ENCODE measurements at places on chromosomes 2 and 18.

DNA sequence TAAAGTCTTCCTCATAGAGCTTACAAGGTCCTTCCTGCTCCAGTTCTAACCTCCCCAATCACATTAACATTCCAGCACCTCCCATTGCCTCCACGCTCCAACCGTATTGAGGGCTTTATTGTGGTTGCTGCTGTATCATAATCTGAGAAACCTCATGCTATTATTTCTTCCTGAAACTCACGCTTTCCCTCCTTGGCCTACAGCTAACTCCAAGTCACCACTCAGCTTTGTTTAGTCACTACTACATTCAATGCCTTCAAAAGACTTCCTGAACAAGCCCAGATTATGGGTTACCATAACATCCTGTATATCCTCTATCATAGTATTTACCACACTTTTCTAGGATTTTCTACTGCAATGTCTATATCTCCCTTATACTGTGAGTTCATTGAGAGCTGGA, 230.4 kb downstream of the IKZF2 start:
- DNase-seq: no peak

DNA sequence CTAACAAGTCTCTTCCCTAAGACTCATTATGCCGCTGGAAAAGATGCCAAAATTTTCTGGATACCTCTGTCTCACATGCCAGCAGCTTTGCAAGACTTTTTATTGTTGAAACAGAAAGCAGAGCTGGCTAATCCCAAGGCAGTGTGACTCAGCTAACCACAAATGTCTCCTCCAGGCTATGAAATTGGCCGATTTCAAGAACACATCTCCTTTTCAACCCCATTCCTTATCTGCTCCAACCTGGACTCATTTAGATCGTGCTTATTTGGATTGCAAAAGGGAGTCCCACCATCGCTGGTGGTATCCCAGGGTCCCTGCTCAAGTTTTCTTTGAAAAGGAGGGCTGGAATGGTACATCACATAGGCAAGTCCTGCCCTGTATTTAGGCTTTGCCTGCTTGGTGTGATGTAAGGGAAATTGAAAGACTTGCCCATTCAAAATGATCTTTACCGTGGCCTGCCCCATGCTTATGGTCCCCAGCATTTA, 26.3 kb downstream of the DHRS9 start:
- DNase-seq: peak; percentile 85

- DNase-seq: no peak
Observed at GRCh38 chr2:178531168-178531567, 50.9 kb downstream of the PLEKHA3 start.

- no peak for DNase-seq
Observed at GRCh38 chr2:14861181-14861580, 228.7 kb downstream of the LRATD1 start.

DNA sequence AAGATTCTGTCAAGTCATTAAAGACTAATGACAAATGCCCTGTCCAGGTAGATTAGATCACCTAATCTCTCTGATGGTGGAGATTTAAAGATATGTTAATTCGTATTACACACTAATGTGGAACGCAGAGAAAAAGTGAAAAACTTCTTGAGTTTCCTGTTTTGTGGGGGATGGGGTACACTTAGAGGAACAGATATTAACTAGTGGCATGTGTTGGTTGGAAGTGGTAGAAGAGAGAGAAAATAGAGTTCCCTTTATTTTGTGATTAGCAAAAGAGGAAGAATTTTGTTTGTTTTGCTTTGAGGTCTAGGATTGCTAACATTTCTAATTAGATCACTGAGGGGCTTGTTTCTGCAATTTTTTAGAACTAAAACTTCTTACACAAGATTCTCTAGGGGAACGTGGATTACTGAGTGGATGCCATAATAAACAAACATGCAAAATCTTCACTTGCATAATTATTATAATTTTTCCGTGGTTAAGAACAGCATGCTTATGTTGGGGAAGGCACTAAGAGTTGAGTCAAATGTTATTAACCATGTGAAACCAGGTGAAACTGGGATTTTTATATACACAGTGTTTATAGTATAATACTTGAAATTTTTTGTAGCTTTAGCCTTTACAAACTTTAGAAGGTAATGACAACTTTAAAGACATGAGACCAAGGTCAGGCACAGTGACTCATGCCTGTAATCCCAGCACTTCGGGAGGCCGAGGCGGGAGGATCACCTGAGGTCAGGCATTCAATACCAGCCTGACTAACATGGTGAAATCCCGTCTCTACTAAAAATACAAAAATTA, 97.4 kb upstream of the STK17B start:
- no peak for DNase-seq

DNA sequence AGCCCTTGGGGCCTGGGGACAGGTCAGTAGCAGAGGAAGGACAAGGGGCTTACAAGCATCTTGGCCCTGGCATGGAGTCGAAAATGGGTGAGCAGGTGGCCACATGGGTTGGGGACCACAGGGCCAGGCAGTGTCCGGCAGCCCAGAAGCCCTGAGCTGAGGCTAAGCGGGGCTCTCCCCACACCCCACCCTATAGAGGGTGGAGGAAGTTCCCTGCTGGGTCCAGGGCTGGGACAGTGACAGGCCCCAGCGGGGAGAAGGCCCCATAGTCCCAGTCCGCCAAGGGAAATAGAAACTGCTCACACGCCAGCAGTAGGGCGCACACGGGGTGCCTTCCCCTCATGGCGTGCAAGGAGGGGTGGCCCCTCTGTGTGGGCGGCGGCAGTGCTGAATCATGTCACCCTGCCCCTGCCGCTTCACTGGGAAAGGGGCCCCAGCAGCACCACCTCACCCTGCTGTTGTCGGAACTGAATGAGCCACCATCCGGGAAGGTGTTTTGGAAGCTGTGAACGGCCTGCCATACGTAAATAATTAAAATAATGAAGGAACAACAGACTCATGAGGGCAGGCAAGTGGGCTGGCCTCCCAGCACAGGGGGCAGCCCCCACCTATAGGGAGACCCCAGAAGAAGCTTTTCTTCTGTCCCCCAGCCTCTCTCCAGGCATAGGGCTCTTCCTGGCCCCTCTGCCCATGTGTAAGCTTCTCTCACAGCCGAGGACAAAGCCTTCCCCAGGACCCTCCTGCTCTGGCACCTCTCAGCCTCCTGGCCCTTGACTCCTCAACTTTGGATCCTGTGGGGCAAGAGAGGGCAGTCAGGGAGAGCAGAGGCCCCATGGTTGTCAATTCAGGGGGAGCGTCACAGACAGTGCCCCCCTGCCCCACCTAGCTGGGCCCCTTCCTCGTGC, 12.7 kb upstream of the DUSP2 start:
- DNase-seq: no peak

DNA sequence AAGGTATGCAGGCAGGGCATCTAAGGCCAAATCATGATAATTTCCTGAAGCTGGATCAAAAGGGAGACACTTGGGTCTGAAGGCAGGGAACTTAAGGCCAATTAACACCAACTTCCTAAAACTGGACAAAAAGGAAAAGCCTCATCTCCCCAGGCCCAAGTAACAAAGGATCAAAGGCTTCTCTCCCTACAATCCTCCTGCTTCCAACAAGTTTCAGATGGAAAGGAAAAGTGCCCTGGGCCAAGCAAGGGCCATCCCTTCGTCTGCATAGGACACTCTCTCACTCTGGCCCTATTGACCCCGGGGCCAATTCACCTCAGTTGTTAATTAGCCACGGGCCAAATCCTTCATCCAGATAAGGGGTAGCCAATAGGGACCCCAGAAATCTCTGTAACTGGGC, 1335.8 kb upstream of the CDH2 start:
- no peak for DNase-seq

GRCh38 chr2:203993011-203993410, 56.4 kb downstream of the ICOS start:
- no peak for DNase-seq

DNA sequence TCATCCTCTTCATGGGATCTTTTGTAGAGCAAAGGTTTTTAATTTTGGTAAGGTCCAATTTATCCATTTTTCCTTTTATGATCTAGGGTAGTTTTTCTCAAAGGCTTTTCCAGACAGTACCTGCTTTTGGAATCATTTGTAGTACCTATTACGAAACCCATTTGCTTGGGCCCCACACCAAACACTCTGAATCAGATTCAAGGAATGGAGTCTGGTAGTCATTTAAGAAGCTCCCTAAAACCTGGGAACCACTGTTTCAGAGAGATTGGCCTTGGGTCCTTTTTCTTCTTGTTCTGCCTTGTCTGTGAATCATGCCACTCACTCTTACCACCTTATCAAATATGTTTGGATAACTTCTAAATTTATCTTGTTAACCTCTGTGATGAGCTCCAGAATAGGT, 40.3 kb downstream of the OSBPL6 start:
- peak; percentile 33 for DNase-seq

DNA sequence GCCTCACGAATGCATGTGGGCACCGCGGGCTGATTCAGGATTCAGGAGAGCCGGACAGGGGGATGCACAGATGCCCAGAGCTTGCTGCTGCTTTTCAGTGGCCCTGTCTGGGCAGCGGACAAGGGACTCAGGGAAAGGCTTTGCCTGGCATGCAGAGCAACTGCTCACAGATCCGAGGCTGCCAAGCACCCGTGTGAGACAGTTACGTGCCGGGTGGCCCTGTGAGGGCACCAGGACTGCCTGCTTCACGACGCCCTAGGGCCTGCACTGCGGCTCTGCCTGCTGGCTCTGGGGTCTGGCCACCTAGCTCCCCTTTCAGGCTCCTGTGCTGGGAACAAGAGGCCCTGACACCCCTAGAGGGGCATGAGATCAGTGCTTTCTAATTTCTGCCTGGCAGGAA, 221.4 kb upstream of the PXDN start:
- no peak for DNase-seq

DNA sequence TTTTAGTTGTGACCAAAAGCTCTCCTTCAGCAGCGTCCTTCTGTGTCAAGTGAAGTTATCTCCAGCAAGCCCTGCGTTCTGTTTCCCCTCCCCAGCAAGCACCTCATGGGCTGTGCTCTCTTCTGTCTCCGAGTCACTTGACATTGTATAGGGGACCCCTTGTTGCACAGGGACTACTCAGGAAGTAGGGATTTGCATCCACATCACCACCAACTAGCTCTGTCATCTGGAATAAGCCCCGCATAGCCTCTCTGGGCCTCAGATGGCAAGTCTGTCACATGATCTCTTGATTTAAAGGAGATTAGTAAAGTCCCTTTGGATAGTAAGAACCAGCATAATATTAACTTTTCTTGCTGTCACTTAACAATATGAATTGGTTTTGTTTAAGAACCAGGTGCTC, 32.0 kb upstream of the STPG4 start:
- no peak for DNase-seq

- DNase-seq: no peak
Observed at GRCh38 chr18:78525366-78526111, 454.1 kb upstream of the SALL3 start.

- no peak for DNase-seq
Observed at GRCh38 chr18:6901286-6901926, 171.9 kb downstream of the ARHGAP28 start.

- DNase-seq: no peak
Observed at GRCh38 chr18:77754475-77755044, 504.9 kb downstream of the GALR1 start.

DNA sequence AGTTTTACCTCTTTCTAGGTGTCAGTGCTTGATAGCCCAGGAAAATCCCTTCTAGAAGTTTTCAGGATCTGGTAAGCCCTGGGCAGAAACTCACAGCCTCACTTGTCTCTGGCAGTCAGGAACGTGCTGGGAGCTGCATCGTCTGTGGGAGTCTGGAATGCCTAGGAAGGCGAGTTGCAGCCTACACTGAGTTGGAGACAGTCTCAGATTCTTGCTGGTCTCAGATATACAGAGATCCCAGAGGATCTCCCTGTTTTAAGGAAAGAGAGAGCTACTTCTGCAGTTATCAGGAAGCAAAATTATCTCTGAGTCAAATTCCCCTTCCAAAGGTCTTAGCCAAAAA, 104.4 kb upstream of the CDC42EP3 start:
- DNase-seq: peak; percentile 86

- peak; percentile 36 for DNase-seq
Observed at GRCh38 chr18:44518091-44518615, 162.5 kb upstream of the SETBP1 start.

DNA sequence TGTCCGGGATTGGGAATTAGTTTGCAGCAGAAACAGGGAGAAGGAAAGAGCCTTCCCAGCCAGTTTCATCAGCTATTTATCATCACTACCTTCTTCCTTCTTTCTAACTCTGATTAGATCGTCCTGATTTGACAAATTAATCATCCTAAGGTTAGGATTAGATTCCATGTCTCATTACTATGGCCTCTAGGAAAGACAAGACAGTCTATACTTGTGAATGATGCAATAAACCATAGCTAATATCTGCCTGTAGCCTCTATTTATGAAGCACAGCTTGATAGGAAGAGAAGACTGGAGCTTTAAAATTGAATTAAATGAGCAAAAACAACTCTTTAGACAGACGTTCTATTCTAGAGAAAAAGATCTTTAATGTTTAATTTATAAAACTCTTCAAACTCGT, 25.2 kb upstream of the FRZB start:
- DNase-seq: peak; percentile 14

DNA sequence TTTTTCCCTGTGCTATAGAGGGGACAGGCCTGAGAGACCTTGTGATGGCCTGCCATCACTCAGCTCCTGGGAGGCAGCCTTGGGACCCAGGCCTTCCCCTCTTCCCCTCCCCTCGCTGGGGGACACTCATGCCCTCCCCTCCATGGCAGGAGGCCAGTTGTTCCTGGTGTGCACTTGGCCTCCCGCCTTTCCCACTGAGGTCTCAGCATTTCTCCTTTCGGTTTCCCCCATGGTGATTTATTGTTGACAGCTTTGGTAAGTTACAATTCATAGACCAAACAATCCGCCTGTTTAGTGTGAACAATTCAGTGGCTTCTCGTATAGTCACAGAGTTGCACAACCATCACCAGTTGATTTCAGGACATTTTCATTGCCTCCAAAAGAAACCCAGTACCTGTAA, 10.2 kb upstream of the CNDP1 start:
- peak; percentile 22 for DNase-seq

DNA sequence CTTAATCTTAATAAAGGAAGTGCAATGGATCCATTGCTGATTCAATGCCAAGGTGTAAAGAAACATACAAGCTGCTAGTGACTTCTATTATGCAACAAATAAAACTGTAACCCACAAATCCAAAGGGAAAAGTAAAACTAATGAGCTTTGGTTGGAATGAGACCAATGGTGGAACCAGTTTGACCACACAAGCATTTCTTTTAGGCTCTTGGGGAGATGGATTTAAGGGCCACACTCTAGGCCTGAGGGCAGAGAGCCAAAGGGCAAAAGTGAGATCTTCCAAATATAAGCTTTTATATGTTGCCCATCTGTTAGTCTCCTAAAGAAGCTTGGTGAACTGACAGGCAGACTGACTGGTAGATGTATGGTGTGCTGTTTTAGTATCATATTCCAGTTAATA, 41.5 kb upstream of the MMADHC start:
- no peak for DNase-seq

DNA sequence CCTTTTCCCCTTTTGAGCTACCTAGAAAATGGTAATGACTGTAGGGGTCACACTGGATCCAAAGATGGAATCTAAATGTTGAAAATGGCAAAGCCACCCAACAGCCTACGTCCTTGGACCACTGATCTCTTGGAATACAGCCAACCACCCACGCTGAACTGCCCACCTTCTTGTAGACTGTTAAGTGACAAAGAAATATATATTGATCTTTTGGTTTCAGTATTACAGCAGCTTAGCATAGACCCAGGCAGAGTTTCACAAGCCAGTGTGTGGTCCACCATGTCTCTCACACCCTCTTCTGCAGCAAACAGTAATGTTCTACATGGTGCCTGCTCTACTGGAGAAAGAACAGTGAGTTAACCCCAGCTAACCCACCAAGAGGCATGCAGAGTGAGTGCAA, 20.2 kb downstream of the CACNB4 start:
- no peak for DNase-seq

Data from fibroblast of skin of abdomen (primary cell).